HCT116 (cell line): ENCODE measurements at places on chromosomes 11 and 22.

GRCh38 chr11:32864555-32864954 is 28.1 kb upstream of the QSER1 start:
- no peak for DNase-seq

DNA sequence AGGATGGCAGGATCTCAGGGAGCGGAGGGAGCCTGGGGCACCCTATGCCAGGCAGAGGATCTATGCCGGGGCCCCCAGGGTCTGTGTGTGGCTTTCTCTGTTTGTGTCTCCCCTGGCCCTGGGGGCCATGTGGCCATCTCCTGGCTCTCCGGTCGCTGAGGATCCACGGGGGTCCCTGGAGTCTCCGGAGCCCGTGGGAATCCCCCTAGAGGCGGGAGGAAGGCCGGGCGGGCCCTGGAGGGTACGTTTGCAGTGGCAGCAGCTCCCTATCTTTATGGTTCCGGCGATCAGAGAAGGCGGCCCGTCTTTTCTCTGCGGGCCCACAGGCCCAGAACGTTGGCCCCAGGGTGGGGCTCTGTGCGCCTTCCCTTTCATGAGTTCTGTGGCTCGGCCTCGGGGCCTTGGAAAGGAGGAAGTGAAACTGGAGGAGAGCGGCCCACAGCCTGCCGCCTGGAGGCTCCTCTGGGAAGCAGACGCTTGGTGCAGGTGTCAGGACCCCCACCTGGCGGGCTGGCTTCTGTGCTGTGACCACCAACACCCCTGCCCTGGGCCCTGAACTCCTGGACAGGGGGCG is 82.1 kb downstream of the KCNQ1 start:
- no peak for DNase-seq

DNA sequence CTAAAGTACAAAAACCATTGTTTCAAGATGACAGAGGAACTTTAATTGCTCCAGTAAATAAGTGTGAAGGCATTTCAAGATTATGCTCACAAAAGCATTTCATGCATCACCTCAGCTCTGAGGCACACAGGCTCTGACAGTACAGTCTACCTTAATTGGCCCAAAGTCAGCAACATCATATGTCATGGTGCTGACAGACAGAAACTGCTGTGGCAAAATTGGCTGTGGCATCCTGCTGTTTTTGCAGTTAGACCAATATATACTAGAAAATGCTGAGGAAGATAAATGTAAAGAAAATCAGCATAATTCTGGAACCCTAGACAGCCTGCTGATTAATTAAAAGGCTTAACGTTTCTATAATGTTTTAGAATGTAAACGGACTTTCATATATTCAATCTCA is 34.9 kb upstream of the PPP2R1B start:
- no peak for DNase-seq

- DNase-seq, result no peak
Observed at GRCh38 chr22:21028277-21029251, 3.8 kb downstream of the SLC7A4 start.

GRCh38 chr11:29324328-29324727 is 692.5 kb downstream of the KCNA4 start:
- DNase-seq, result no peak

- DNase-seq, result no peak
Observed at GRCh38 chr11:74773476-74773875, 24.8 kb downstream of the RNF169 start.

DNA sequence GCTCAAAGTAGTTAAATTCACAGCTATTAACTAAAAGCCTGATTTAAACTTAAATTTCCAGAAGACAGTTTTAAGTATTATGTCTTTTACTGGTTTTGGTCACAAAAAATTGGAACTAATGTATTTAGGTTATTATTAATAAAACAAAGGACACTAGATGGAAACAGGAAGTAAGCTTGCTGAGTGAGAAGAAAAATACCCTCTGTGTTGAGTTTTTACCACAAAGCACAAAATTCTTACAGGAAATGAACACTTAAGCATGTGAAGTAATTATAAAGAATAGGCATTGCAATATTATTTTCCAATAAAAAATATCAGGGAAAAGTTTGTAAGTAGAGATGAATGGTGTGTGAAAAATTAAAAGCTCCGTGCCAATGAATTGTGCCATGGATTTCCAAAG is 46.3 kb downstream of the PIK3C2A start:
- DNase-seq, result no peak

DNA sequence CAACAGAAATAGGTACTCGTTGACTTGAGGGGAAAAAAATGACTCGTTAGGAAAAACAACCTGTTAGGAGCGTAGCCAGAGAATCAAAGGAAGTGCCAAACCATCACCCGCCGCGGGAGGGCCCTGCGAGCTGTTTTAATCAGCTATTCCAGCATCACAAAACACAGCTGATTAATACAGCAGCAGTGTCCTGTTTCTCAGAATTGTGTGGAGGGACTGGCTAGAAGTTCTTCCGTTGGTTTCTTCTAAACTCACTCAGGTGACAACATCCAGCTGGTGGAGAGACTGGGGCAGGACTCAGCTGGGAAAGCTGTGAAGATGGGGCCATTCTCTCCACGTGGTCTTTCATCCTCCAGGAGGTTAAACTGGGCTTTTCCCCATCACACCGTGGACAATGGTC is 28.0 kb downstream of the HSPA8 start:
- DNase-seq, result no peak

- no peak for DNase-seq
Observed at GRCh38 chr11:116339306-116340098, 433.3 kb downstream of the BUD13 start.

DNA sequence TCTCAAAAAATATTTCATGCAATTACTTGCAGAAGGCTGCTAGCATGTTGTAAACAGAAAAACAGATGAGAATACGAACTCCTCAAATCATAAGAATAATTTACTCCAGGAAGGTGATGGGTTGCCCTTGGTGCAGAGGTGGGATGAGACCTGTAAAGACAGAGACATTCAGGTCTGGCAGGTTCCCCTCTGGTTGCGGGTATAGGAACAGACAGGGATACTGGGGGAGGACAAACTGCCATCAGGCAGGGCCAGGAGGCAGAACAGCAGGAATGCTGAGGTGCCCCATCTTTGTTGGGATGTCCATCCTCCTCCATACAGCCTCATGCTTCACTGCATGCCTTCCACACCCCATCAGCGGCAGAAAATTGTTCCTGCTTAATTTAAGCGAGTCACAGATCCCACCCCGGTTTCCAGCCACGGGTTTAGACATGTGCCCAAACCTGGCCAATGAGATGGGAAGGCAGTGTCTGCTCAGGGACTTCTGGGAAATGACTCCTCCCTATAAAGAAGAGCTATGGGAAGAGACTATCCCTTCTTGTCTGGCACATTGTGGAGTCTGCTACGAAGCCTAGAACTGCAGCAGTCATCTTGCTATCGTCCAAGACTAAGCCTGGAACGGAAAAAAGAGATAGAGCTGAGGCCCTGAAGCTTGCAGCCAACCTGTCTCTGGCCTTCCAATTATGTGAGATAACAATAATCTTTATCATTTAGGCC is 23.1 kb upstream of the IRAG1 start:
- DNase-seq, result no peak

- DNase-seq, result no peak
Observed at GRCh38 chr22:42229455-42230149, 40.9 kb downstream of the TCF20 start.

GRCh38 chr11:82996966-82997606 is 74.6 kb downstream of the RAB30 start:
- no peak for DNase-seq

- no peak for DNase-seq
Observed at GRCh38 chr11:63242089-63242781, 1.2 kb downstream of the SLC22A25 start.

GRCh38 chr11:27395556-27396258 is 32.7 kb upstream of the CCDC34 start:
- DNase-seq, result no peak

GRCh38 chr11:15236559-15236958 is 121.8 kb downstream of the INSC start:
- no peak for DNase-seq

- DNase-seq, result no peak
Observed at GRCh38 chr11:10476342-10476741, 21.3 kb downstream of the AMPD3 start.

GRCh38 chr22:46370584-46371291 is 35.2 kb downstream of the TRMU start:
- no peak for DNase-seq

- no peak for DNase-seq
Observed at GRCh38 chr11:116927163-116927974, 89.9 kb upstream of the APOA1 start.

DNA sequence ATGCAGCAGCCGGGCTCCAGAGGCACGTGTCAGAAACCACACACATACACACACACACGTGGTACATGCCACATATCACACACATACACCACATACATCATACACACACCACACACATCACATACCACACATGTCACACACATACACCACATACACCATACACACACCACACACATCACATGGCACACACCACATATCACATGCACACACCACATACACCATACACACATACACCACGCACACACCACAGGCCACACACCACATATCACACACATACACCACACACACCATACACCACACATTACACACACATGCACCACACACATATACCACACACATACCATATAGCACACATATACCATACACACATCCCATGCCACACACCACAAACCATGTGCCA is 97.5 kb upstream of the PRR5 start:
- no peak for DNase-seq

DNA sequence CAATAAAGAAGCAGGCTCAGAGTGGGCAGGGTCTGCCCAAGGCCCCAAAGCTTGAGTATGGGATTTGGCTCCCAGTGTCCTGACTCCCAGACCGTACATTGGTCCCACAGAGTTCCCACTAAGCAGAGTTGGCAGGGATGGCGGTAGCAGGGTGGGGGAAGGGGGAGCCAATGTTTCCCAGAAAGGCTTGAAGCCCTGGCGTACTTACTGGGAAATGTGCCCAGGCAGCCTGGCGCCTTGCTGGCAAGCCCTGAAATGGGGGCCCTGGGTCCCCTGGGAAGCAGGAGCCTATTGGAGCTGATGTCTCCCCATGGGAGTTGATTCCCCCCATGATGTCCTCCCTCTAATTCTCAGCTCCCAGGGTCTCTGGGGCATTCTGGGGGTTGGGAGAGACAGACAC is 9.3 kb downstream of the ARHGEF17 start:
- DNase-seq, result no peak

- peak; percentile 32 for DNase-seq
Observed at GRCh38 chr11:79076526-79077115, 364.2 kb downstream of the TENM4 start.

- no peak for DNase-seq
Observed at GRCh38 chr11:68684385-68685356, at the start of gene GAL. Gene GAL (plus strand): TSS chr11:68684544. CDS start chr11:68684924, 380 bp downstream.

DNA sequence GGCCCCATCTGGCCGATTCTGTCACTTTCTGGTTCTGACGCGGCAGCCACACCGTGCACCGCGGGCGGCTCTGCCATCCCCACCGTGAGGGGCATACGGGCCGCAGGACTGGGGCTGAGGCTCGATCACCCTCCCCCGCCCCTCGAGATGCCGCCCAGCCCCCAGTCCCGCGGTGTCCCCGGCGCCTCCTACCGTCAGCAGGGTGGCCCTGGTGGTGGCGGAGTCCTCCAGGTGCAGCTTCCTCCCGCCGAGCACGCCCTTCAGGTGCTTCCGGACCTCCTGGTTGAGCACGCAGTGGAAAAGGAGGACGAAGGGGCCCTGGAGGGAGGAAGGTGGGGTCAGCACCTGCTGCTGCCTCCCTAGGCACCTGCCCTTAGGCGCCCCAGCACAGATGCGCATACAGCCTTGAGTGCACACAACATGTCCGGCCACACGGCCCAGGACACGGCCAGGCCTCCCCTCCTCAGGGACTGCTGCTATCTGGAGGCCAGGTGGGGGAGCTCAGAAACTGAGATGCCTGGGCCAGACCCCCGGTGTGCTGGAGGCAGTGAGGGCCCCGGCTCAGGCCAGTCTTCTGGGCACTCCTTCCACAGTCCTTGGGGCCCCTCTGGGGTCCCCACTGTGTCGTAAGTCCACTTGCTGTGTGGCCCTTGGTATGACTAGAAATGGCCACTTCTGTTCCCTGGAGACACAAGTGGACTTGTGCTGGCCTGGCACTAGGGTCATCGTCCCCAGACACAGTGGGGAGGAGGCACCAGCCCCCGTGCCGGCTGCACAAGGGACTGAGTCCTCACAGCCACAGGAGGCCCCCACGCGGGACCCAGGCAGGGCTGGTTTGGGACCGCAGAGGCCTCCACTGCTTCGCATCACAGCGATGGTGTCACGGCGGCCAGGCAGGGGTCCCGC is 31.5 kb downstream of the TRMU start:
- no peak for DNase-seq
